EL (cell line): ENCODE measurements at places on chromosomes 13 and 19.

GRCh38 chr13:70189981-70190380, 81.7 kb upstream of the KLHL1 start:
- DNase-seq = no peak

DNA sequence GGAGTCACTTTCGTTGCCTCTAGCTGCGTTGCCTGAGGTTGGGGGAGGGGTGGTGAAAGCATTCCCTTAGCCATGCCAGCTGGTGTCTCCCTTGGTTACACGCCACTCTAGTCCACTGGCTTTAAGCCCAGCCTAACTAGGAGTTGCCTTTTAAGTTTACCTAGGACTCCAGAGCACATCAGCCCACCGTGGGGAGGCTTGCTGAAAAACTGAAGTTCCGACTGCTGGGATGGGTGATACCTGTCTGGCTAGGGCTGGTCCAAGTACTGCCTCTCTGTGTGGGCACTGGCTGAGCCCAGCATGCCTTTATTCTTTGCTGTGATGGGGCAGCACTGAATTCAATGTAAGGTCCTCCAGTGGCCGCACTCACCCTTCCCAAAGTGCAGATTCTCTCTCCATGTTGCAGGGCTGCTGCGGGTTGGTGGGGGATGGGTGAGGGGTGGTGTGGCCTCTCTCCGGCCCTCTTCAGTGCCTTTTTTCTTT, 11.8 kb upstream of the CEACAM1 start:
- no peak for DNase-seq

- DNase-seq = peak; percentile 92
Measured at GRCh38 chr13:45417790-45418534, at the start of gene SLC25A30. TSS of gene SLC25A30 (minus strand) at chr13:45418373. CDS start at chr13:45411425, 6,948 bp downstream.

DNA sequence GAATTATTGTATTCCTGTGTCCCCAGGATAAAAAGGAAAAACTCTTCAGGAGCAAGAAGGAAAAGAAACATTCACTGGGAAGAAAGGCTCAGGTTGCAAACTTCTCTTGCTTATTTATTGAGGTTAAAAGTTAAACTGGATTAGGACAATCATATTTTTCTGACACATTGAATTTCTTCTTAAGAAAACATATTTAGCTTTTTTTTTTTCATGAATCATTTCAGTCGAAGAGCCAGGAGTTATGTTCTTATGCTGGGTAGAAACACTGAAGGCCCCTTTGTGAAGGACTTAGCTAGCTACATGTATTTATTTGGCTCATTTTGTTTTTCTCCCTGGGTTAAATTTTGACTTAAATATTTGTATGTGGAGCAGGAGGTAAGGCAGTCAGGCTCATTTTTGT, 434.0 kb downstream of the KLF5 start:
- no peak for DNase-seq

DNA sequence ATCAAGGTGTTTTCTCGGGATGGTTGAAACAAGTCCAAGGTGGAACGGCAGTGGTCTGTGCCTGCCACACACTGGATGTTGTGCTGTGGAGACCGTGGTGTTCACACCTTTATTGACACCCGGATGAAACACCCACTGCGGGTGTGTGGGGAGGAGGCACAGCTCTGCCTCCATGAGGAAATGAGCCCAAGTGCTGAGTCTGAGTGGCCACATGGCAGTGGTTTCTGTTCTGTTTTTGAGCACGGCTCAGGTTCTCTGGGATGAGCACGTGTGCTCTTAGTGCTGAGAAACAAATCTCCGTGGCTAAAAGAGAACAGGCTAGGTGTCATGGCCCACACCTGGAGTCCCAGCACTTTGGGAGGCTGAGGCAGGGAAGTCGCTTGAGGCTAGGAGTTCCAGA, 29.5 kb downstream of the UPF1 start:
- DNase-seq = no peak

GRCh38 chr19:55692681-55693081, 17.7 kb downstream of the EPN1 start:
- DNase-seq = no peak

DNA sequence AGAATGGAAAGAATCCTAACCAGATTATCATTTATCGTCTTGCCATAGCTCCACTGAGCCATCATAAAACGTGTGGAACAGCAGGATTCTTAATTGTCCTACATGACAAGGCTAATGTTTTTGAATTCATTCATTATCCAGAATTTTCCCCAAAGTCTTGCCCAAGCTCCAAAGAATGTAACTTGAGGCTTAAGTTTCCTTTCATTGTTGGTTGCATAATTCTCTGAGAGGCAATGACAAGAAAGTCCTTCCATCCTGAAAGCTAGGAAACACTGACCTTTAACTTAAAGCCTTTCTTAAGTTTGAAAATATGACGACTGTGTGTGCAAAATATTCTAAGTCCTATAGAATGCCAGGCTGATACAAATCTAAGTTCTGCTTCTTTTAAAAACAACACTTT, 546.1 kb downstream of the SUCLA2 start:
- no peak for DNase-seq

DNA sequence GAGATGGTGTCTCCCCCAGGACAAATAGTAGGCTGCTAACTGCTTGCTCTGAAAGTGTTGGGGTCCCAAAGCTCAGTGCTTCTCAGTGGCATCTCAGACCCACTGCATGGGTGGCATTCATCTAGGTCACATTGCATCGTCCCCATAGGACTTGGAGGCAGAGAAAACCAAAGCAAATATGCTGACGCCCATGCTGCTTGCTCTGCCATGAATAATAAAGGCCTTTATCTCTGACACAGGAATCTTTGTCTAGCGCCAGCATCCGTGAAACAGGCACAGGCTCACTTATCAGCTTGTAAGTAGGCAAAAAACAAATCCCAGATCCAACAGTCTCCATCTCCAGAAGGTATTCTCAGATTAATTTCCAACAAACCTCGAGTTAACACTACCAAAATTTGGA, 18.9 kb upstream of the IPO5 start:
- no peak for DNase-seq

DNA sequence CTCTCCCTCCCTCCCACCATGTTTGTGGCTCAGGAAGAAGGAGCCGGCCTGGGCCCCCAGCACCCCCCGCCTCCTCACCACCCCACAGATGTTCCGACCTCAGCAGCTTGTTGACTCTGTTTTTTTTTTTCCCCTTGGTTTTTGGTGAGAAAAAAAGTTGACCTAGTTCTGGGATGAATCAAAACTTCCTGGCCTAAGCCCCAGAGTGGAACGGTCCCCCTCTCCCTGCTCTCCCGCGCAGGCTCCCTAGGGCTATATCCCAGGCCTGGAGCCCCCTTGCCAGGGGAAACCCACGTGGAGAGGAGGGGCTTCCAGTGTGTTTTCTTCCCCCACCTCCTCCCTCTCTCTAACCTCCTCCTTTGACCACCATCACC, 4.0 kb downstream of the COL5A3 start:
- DNase-seq = no peak

GRCh38 chr19:50658441-50659317, 9.4 kb downstream of the C19orf81 start:
- peak; percentile 81 for DNase-seq

- no peak for DNase-seq
Measured at GRCh38 chr19:1164684-1165531, 9.2 kb downstream of the SBNO2 start.

DNA sequence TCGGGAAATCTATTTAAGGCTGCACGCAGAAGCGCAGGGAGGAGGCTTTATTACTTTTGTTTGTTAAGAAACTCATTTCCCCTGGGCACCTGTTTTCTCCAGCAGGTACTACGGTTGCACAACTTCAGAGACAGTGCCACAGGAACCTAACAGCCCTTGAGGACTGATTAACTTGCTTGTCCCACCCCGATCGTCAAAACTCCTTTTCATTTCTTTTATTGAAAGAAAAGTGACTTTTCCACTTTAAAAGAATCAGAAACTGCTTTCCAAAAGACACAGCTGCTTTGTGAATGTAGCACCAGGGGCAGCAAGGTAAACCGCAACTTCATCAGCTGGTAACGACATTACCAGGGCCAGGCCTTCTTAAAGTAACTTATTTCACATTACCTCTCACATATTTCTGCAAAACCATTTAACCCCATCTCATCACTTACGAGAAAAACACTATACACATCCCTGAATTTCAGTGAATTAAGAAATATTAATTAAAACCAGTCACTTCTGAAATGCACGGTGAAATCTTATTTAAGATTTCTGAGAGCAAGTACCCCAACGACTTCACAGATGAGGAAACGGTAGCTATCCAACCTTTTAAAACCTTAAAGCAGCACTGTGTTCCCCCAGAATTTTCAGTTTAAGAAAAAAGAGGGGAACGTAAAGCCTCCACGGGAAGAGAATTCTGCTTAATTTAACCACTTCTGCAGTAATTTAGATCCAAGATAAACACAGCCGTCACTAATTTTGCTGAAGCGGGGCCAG, 1.4 kb downstream of the ANKRD10 start:
- no peak for DNase-seq

GRCh38 chr13:84925443-84925842, 873.8 kb downstream of the SLITRK6 start:
- DNase-seq = peak; percentile 58

- DNase-seq = no peak
Measured at GRCh38 chr13:43243711-43244110, 220.3 kb downstream of the DNAJC15 start.

- DNase-seq = no peak
Measured at GRCh38 chr19:16327169-16327475, 2.5 kb downstream of the KLF2 start.

DNA sequence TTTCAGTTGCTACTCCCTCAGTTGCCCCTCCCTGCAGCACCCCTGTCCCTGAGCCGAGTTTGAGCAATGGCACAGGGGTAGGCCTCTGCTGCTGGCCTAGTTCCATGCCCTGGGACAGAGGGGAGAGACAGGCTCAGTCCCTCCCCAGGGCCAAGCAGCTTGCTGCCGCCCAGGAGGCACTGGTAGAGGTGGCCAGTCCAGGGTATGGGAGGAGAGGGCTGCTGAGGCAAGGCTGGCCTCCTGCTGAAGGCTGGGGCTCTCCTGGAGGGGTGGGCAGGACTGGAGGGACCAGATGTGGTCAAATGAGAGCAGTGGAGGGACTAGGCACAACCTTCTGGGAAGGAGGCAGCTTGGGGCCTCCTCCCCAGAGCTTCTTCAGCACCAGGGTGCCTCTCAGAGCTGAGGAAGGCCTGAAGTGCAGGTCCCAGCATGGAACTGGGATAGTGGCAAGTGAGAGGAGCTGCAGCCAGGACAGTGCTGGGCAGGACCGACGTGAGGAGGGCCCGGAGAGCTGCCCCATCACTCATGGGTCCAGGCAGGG, 29.8 kb upstream of the VSTM2B start:
- DNase-seq = no peak

DNA sequence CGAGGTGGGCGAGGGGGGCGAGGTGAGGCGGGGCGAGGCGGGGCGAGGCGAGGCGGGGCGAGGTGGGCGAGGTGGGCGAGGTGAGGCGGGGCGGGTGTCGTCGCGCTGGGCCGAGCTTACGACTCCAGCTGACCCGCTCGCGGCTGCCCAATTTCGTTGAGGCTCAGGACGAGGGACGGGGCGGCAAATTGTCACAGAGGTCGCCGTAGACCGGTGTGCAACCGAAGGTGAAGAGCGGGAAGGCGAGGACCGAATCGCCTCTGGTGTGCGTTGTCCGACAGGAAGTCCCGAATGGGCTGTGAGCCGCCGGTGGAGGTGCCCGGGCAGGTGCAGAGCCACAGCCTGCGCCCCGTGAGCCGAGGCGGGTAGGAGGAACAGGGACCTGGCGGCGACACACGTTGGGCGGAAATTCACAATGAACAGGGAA, at the start of gene LACC1:
LACC1 (plus strand) TSS at position 150 of the 427 bp plus-strand sequence. CDS start 1,082 bp downstream, outside the sequence.
- DNase-seq = peak; percentile 6

GRCh38 chr13:98571955-98572662, 4.8 kb downstream of the STK24 start:
- DNase-seq = peak; percentile 55

DNA sequence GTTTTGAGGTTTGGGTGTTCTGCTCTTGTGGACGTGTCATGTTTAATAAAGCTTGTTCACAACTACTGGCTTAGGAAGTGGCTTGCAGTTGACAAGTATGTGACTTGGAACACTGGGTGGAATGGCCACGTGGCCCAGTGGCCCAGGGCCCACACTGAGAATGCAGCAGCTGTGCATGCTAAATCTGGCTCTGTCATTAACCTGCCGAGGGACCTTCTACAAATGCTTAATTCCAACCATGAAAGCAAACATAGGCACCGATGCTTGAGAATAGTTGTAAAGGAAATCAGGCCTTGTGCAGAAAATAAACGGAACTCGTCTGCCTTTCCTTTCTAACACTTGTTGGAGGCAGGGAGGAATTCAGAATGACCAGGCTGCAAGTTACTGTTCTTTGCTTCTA, 11.6 kb upstream of the CLDN10 start:
- DNase-seq = no peak

DNA sequence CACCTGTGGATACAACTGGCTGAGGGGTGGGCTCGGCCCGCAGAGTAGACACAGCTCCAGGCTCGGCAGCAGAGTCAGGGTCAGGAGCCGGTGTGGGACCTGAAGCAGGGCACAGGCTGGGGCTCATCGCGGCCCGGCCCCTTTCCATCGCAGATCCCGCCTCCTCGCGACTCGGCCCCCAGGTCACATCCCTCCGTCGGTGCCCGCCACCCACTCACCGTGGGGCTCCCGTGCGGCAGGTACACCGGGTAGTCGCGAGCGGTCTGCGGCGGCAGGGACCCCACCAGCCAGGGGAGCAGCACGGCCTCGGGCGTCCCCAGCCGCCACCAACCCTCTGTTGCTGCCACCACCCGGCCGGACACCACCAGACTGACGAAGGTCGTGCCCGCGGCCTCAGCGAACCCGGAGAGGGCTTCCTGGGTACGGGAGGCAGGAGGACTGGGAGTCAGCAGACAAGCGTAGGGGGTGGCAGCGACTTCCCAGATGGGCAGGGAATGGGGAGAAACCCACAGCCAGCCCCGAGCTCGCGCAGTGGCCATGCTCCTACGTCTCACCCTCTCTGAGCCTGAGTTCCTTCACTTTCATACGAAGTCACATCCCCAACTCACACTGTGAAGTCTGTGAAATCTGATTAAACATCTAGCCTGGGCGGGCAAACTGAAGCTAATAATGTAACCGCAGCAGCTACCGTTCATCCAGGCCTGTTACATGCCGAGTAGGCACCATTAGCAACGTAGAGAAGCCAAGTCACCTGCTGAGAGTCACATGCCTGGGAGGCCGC, 3.7 kb downstream of the FUZ start:
- DNase-seq = peak; percentile 37

DNA sequence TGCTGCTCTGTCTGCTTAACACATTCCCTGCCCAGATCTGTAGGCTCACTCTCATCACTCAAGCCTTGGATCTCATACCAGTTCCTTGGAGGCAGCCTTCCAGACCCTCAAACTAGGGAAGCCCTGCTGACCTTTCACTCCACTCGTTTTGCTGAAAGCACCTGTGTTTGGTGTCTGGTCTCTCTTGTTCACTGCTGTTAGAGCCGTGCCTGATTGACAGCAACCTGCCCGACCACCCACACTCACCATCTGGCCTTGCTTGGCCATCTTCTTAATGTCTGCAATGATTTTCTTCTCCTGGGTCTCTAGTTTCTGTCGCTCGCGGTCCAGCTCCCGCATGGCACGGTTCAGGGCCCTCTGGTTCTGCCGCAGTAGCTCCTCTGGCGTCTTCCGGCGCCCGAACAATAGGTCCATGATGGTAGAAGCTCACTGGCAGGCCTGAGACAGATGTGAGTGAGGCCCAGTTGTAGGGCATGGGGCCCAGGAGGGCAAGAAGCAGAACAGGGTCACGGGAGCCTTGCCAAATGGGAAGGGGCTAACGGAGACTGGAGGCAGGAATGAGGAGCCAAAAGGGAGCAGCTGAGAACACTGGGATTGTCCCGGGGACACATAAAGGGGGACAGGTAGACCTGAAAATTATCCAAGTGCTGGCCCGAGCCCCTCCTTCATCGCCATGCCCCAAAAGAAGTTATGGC, 959 bp downstream of the CHMP2A start:
- no peak for DNase-seq

- DNase-seq = peak; percentile 98
Measured at GRCh38 chr19:49127674-49128544, 8.6 kb downstream of the PPFIA3 start.

- no peak for DNase-seq
Measured at GRCh38 chr13:99205621-99206220, 5.1 kb downstream of the UBAC2 start.
